Omental fat pad (tissue), 4 donors: ENCODE measurements at places on chromosomes 16 and 17. TPM values are rescaled to one million over a fixed set of nuclear protein-coding genes. Genes with fewer than 3 reads are reported as not detected.
A peak's percentile ranks its signal among the peaks of the same experiment; 100 is the strongest.

TP53TG3 gene
- not detected for total RNA-seq

PLXDC1 gene
- 7.1 TPM for total RNA-seq

SMARCE1 gene
- 88.3 TPM for total RNA-seq

P2RX5 gene
- total RNA-seq = 0.95 TPM

WNT9B gene
- 1.9 TPM for total RNA-seq

AURKB gene
- 3.0 TPM for total RNA-seq

IL21R gene
- not detected for total RNA-seq

TBC1D28 gene
- not detected for total RNA-seq

PTX4 gene
- total RNA-seq = not detected

ADAP2 gene
- 62.1 TPM for total RNA-seq

PABPN1L gene
- total RNA-seq = not detected

GRCh38 chr17:63276821-63277220, 169.3 kb downstream of the CYB561 start:
- no peak for DNase-seq

DNA sequence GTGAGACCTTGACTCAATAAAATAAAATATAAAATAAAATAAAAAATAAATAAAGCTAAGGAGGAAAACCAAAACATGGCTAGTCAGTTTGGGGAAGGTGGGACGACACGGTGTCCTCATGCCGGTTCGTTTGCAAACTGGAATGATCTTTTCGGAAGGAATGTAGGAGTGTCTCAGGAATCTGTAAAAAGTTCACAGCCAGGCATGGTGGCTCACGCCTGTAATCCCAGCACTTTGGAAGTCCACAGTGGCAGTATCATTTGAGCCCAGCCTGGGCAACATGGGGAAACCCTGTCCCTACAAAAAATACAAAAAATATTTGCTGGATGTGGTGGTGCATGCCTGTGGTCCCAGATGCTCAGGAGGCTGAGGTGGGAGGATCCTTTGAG, 14.7 kb upstream of the RPTOR start:
- DNase-seq = no peak

GRCh38 chr17:44981221-44981968, 13.3 kb upstream of the C1QL1 start:
- no peak for DNase-seq

- no peak for DNase-seq
These were observed 345.8 kb upstream of the CDH5 start for GRCh38 chr16:66020642-66021041.

GRCh38 chr17:30309591-30309990, 17.8 kb upstream of the BLMH start:
- no peak for DNase-seq

DNA sequence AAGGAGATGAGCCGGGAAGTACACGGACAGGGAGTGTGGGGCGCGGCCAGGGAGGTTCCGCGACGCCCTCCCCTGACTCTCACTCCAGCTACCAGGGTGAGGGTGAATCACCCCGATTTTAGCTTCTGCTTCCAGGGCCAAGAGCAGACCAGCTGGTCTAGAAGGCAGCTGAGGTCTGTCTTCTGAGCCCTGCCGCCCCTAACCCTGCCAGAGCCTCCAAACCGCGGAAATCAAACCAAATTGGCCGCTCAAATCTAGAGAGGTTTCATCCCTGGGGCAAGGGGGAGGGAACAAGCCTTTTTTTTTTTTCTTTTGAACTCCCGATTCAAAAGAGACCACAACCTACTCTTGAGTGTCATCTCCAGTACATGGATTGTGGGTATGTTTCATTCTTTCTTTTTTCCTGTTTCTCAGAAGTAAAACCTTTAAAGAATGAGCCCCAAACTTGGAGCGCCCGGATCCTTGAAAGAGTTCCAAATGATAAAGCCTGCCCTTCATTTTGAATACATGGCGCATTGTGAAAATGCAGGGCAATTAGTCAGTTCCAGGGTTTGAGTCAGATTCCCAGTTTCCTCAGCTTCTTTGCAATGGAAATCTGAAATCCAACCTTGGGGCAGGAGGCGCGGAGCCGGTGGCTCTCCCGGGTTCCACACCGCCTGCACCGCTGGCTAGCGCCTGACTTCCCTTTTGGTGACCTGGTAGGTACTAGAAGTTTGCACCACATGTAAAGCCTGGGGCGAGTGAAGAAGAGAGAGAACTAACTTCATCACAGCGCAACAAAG, 16.5 kb upstream of the ZFHX3 start:
- DNase-seq = no peak

DNA sequence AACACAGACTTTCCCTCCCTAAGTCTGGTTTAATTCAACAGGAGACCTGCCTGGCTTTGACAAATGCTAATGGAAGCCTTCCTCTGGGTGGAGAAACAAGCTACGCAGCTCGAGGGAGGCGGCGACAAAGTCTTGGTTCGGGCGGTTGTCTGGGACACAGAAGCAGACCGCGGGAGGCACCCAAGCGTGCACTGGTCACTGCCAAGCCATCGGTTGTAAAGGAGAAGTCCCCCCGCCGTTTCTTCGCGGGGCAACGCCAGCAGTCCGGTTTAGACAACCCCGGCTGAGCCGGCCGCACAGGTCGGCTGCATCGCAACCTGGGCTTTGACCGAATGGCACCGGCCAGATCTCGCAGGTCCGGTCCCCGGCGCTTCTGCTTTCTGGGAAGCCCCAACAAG, 586 bp downstream of the GLYR1 start:
- DNase-seq = peak; percentile 40

DNA sequence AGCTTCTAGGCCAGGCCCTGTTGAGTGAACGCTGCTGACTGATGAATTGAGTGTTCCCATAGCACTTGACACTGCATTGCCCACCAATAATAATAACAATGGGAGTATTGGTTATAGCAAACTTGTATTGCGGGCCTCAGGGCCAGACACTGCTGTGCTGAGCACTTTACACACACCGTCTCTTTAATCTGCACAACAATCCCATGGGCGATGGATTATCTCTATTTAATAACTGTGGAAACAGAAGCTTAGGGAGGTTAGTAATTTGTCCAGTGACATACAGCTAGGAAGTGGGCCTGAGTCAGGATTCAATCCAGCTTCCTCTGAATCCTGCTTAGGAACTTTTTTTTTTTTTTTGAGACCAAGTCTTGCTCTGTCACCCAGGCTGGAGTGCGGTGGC, 11.2 kb downstream of the ARHGAP23 start:
- DNase-seq = no peak

GRCh38 chr16:29664091-29664921, 1.3 kb downstream of the SPN start:
- DNase-seq = no peak

GRCh38 chr17:65018610-65019316, 37.8 kb downstream of the GNA13 start:
- DNase-seq = no peak

GRCh38 chr17:55248077-55248476, 16.7 kb upstream of the HLF start:
- DNase-seq = no peak

- DNase-seq = no peak
These were observed 3.4 kb downstream of the MAP3K14 start for GRCh38 chr17:45313421-45313771.

- no peak for DNase-seq
These were observed 4.4 kb downstream of the MAP3K3 start for GRCh38 chr17:63626551-63627180.

- DNase-seq = no peak
These were observed 4.8 kb downstream of the ATP2A3 start for GRCh38 chr17:3959295-3959899.

DNA sequence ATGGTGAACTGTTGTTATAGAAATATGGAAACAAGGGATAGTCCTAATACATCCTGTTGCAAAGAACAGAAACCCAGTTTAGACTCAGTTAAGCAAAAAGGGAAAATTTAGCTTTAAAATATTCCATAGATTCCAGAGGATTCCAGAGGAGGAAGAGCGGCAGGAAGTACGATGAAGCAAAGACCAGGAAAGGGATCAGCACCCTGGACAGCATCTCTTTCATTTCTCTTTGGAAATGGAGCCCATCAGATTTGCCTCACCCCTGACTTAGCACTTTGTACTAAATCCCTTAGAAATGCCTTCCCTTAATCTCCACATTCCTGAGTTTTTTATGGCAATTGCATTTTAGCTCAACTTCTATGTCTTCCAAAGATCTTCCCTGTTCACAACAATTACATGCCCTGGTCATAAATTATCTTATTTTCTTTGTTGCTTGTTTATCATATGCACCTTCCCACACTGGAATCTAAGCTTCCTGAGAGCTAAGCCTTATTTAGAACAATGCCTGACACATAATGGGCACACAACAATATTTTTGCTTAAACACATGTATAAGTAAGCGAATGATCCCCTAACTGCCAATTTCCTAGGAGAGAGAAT, 150.0 kb upstream of the RBFOX1 start:
- DNase-seq = no peak

- DNase-seq = no peak
These were observed 5.9 kb downstream of the KRT17 start for GRCh38 chr17:41618341-41619035.

DNA sequence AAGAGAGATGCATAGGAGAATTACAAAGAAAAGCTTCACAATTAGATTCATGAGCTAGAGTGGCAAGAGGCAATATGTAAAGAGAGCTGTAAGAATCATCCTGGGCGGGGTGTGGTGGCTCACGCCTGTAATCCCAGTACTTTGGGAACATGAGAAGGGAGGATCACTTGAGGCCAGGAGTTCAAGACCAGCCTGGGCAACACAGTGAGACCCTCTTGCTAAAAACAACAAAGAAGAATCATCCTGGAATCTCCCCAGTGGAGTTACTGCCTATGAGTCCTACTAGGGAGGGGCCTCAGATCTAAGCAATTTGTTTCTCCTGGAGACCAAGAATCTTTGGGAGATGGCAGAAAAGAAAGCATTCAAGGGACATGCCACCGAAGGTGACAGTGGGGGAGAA, 119.1 kb downstream of the HIC1 start:
- no peak for DNase-seq

GRCh38 chr17:69084911-69085310, 24.2 kb upstream of the ABCA9 start:
- no peak for DNase-seq

DNA sequence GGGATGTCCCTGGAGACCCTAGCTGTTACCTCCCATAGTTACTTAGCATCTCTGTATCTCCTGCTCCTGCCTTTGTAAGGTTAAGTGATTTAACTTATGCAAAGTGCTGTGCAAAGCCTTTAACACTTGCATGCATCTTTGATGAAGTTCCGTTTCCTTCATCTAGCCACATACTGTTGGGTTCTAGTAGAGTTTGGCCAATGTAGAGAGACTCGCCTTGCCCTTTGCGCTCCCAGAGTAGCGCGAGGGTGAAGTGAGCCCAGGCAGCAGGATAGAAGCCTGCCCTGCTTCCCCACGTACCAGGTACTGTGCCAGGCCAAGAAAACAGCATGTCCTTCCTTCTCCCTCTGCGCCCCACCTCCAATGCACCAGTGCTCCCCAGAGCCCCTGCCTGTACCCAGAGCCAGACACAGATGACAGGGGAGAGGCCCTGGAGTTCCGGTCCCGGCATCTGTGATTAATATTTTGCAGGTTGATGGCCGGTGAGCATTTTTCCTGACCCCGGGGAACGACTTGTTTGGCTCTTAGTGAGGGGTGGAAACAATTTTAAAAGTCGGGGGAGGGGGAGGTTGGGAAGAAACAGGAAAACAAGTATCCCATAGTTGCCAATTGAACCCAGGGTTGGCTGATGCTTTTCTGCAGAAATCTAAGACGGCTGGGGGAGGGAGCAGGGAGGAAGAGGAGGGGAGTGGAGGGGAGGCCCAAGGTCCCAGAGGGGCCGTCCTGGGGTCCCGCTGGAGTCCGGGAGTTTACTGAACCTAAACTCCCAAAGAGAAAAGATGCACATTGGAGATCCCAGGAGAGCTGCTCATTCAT, 13.1 kb upstream of the CDC42EP4 start:
- no peak for DNase-seq

DNA sequence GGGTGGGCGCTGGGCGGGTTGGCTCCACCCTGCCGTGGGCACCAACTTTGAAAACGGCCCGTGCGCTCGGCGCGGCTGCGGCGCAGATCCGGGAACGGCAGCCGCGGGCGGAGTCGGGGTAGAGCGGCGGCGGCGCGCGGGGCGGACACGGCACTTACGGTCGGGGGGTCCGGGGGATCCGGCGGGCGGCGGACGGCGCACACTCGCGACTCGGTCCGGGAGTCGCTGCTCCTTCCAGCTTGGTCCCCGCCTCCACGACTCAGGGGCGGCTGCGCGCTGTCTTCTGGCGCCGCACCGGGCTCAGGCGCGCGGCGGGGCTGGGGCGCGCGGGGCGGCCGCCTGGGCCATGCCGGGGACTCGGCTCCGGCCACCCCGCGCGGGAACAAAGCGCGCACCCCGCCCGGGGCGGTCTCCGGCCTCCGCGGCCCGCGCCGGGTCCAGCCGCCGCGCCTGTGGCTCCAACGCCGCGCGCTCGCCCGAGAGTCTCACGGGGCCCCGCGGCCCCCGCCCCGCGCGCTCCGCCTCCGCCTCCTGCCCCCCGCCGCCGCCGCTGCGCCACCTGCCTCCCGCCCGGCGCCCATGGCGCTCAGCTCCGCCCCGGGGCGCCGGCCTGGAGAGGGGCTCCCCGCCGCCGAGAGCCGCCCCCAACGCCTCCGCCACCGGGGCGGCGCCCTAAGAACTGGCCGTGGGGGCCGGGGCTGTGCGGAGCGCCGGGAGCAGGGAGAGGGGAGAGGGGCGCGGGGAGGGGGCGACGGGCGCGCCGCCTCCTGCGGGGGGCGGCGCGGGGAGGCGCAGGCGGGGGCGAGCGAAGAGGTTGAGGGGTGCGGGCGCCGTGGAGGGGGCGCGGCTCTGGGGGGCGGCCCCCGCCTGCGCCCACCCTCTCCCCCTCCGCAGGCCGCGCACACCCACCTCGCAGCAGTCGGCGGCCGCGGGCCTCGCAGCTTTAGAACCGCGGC, 35.9 kb downstream of the CBFA2T3 start:
- no peak for DNase-seq

- DNase-seq = no peak
These were observed 1.8 kb upstream of the RHBDF1 start for GRCh38 chr16:74051-74746.
